HCT116 (cell line): ENCODE measurements at places on chromosomes 6 and 20.

DNA sequence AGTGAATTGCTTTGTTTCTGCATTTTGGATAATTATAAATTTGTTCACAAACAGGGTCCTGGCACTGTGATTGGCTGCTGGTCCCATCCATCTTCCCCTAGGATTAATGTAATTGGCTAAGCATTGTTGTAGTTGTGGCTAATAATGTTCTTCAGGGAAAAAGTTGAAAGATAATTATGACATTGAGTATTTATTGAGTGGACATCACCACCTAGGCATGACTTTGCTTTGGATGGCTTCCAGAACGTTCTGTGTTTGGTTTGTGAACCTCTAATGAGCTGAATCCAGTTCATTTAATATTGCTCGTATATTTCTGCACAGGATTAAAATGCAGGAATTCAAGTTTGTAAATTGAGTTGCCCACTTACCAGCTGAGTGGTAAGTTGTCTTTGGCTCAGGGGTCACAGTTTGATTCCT, 55.1 kb downstream of the ARID1B start:
- peak; percentile 16 for DNase-seq

DNA sequence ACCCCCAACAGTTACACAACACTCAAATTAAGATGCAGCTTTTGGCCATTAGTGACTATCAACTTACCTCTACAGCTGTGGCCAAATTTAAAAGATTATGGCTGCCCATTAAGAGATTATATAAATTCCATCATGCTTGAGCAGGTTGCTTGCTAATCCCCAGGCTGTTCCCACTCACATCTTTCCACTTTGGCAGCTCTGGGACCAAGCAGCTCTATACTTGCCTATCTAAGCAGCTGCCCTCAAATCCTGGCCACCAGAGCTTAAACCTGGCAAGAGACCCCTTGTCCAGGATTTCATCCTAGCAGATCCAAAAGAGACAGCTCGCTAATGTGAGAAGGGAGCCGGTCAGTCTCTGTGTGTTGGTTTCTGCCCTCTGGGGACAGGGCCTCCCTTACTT, 127.9 kb downstream of the SLC23A2 start:
- DNase-seq = no peak

- DNase-seq = no peak
Observed at GRCh38 chr6:74133073-74133472, 437.1 kb downstream of the CD109 start.

- no peak for DNase-seq
Observed at GRCh38 chr20:20887593-20888265, 175.3 kb upstream of the RALGAPA2 start.

DNA sequence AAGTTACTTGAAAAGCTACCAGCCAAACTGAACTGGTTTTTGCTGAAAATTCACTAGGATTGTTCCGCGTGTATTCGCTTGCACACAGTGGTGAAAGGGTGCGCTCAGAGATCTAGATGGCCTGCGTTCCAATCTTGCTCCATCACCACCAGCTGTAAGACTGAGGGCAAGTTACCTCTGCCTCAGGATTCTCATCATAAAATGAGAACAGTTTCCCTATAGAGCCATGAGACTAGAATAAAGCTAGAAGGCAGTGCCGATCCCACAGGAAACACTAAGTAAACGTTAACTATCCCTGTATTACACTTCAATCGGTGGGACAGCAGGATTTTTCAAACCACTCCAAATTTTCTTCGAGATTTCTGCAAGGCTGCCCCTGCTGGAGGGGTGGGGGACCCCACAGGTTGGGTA, 838 bp downstream of the AHCY start:
- no peak for DNase-seq

DNA sequence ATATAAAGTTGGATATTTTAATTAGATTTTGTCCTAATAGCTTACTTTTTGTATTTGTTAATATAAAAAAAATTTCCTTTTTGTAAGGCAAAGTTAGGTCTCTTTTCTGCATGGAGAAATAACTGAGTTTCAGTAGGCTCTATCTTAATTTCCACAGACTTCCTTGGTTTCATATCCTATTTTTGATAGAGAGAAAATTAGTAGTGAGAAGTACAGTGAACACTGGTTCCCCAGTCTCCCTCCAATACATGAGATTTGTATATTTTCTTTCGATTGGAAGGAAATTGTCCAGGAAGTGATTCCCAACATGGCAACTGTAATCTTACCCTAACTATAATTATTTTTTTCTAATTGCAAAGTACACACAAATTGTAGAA, 26.4 kb downstream of the TRIM27 start:
- DNase-seq = no peak

- DNase-seq = no peak
Observed at GRCh38 chr20:11849270-11849915, 68.3 kb upstream of the BTBD3 start.

GRCh38 chr6:57097596-57097995, 7.6 kb downstream of the ZNF451 start:
- DNase-seq = no peak

GRCh38 chr20:19786311-19786710, 28.3 kb downstream of the RIN2 start:
- DNase-seq = no peak

DNA sequence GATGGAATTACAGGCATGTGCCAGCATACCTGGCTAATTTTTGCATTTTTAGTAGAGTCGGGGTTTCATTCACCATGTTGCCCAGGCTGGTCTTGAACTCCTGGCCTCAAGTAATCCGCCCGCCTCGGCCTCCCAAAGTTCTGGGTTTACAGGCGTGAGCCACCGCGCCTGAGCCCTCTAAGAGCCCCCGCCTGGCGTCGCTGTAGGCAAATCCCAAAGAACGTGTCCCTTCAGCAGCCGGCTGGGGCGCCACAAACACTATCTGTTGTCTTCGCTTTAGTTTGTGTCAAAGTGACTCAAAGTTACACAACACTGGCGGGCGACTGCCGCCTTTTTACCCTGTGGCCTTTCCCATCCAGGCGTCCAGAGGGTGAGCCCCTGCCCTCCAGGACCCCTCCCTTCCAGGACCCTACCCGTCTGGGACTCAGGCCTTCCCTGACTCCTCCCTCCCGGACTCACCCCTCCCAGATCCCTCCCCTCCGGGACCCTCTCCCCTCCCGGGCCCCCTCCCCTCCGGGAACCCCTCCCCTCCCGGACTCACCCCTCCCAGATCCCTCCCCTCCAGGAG, 940 bp upstream of the ADRM1 start:
- peak; percentile 89 for DNase-seq

- DNase-seq = peak; percentile 75
Observed at GRCh38 chr6:28838634-28839442, 84.9 kb downstream of the TRIM27 start.

- DNase-seq = no peak
Observed at GRCh38 chr6:44004625-44005506, 122.4 kb downstream of the MRPL14 start.

DNA sequence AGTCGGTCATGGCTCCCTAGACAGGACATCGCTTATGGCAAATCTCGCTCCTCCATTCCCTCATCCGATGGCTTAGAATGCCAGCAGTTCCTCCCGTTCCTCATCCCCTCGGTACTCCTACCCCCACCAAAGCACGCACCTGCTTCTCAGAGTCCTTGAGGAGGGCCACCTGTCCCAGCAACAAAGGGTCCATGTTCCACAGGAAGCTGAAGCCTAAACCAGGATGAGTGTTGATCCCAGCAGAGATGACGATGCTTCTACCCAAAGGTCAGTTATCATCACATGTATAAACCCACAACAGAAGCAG, 111.2 kb downstream of the THBS2 start:
- DNase-seq = no peak

GRCh38 chr20:59307270-59307669, 6.9 kb downstream of the EDN3 start:
- no peak for DNase-seq

- no peak for DNase-seq
Observed at GRCh38 chr6:133645966-133646740, 242.8 kb upstream of the TCF21 start.

DNA sequence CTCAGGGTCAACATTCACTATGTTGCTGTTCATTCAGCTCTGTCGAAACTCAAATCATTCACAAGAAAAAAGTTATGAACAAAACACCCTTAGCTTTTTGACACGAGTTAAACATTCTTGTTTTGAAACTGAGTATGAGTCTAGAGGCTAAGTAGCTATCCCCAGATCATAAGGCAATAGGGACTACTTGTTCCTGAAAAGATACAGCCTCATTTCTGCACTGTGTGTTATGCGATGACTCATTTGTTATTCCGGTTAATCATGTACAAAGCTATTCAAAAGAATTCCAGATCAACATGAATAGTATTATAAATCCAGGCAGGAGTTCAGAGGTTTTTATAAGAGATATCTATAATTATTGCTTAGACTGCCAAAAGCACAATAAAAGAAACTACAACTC, 908.0 kb downstream of the QKI start:
- no peak for DNase-seq

- no peak for DNase-seq
Observed at GRCh38 chr6:15044146-15044882, 201.6 kb upstream of the JARID2 start.

GRCh38 chr6:106103728-106104109, 17.6 kb downstream of the PRDM1 start:
- DNase-seq = no peak

GRCh38 chr6:141956046-141956761, 176.5 kb upstream of the GJE1 start:
- no peak for DNase-seq

GRCh38 chr20:63366390-63367365, 5.5 kb upstream of the CHRNA4 start:
- no peak for DNase-seq

DNA sequence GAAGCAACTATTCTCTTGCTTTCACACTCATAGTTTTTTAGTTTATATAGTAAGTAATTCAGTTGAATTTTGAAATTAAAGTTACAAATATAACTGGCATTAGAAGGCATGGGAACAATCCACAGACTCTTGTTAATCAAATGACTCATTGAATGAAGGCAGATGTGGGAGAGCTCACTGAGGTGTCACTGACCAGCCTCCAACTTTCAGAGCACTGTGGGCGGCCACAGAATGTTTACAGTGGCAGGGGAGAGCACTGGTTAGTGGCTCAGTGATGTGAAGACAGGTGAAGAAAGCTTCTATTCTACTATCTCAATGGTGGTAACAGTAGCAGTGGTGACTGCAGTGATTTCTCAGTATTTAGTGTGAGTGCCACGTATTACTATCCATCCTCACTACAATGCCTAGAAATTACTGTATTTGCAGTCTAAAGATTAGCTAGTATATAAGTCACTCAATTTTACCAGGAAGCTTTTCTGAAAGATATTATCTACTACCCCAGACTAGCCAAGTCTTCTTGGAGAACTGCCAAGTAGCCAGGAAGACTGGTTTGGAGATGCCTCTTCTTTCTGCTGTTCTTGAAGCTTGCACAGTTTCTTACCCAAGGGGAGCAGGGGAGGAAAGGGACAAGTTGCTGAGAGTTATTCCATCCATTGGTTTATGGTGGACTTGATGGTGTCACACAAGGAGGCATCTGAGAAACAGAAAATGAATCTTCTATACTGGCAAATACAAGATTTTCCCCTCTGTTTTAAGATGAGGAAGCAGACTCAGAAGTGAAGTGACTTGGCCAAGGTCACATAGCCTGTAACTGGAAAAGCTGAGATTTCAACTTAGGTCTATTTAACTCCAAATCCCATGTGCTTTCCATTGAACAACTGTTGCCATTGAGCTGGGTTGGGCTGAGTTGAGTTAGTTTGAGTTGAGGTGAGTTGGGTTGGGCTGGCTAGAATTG, 231.2 kb downstream of the ANKRD60 start:
- DNase-seq = no peak

- no peak for DNase-seq
Observed at GRCh38 chr20:50054626-50055511, 58.1 kb downstream of the UBE2V1 start.

DNA sequence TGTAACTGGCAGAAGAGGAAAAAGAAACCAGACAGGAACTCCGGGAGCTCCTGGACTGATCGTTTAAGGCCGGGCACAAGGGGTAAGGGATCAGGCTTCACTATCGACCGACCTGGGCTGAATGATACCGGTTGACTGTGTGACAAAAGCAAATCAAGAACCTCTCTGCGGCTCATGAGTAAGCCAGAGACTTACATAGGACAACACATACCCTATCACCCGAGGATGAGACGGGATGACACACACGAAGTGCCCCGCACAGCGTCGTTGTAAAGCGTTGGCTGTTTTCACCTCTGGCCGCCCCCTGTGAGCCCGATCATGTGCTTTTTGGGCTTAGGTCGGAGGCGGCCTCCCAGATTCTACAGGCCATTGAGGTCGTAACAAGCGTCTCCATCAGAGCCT, 695 bp upstream of the TGIF2 start:
- DNase-seq = no peak

GRCh38 chr6:51926125-51926524, 161.3 kb downstream of the PKHD1 start:
- DNase-seq = no peak

DNA sequence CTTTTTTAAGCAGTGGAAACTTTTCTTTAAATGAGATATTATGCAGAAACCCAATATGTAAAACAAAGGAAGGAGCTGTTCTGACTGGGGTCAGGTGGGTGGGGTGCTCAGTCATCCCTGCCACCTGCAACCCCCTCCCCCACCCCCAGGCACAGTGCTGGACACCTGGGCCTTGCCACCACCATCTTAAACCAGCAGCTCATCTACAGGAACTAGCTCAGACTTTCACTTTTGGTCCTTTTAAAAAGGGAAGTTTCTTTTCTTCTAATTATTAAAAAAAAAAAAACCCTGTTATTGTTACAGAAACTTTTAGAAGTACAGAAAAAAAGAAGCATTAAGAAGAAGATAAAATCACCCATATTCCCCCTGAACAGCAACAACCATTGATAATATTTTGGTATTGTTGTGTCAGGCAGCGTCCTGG, 37.1 kb downstream of the PPP1R16B start:
- no peak for DNase-seq

DNA sequence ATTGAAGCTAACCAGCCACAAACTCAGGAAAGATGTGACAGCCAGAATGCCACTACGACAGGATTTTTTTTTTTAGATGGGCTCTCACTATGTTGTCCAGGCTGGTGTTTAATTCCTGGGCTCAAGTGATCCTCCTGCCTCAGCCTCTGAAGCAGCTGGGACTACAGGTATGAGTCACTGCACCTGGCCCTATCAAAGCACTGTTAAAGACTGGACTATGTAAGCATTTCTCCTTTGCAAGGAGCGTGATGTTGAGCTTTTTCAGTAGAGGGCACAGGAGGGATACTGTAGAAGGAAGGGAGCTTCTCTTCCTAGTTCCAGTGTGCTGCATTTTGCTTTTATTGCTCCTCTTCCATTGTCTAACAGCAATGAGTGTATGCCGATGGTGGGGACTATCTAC, 35.8 kb downstream of the ZBTB9 start:
- DNase-seq = no peak

- no peak for DNase-seq
Observed at GRCh38 chr6:43666196-43666920, 21.2 kb downstream of the MRPS18A start.

- DNase-seq = no peak
Observed at GRCh38 chr6:69900869-69901268, 34.5 kb downstream of the COL19A1 start.
